ENCODE measurements at places on chromosomes 2 and 18. TPM values are rescaled to one million over a fixed set of nuclear protein-coding genes. Genes with fewer than 3 reads are reported as not detected.

- DNase-seq = no peak
- no peak overlapping the region for H3K27ac ChIP-seq
- no peaks in the 10 kb centered on the region for H3K36me3 ChIP-seq
- no peak overlapping the region for H3K4me3 ChIP-seq
These were observed 16.2 kb upstream of the SCG2 start for GRCh38 chr2:223618172-223619035.

DNA sequence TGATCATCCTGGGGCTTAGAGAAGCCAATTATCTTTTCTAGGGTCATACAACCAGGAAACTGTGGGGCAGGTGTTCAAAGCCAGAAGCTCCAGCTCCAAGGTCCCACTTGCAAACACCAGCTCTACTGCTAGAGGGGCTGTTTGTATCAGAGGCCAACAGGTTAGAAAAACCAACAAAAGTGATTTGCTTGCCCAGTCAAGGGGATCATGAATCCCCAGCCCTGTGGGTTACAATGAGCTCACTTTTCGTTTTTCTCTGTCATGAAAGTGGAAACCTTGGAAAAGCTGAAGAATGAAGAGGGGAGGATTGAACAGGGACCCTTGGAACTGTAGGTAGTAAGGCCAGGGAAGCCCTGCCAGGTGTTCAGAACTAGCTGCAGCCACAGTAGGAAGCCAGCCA lies 119.2 kb downstream of the SPP2 start:
- no peak for DNase-seq
- no peak overlapping the region for H3K4me3 ChIP-seq
- H3K4me1 ChIP-seq = peaks cover 4% of the 10 kb centered on the region
- no peaks in the 10 kb centered on the region for H3K27me3 ChIP-seq
- H3K36me3 ChIP-seq = no peaks in the 10 kb centered on the region

DNA sequence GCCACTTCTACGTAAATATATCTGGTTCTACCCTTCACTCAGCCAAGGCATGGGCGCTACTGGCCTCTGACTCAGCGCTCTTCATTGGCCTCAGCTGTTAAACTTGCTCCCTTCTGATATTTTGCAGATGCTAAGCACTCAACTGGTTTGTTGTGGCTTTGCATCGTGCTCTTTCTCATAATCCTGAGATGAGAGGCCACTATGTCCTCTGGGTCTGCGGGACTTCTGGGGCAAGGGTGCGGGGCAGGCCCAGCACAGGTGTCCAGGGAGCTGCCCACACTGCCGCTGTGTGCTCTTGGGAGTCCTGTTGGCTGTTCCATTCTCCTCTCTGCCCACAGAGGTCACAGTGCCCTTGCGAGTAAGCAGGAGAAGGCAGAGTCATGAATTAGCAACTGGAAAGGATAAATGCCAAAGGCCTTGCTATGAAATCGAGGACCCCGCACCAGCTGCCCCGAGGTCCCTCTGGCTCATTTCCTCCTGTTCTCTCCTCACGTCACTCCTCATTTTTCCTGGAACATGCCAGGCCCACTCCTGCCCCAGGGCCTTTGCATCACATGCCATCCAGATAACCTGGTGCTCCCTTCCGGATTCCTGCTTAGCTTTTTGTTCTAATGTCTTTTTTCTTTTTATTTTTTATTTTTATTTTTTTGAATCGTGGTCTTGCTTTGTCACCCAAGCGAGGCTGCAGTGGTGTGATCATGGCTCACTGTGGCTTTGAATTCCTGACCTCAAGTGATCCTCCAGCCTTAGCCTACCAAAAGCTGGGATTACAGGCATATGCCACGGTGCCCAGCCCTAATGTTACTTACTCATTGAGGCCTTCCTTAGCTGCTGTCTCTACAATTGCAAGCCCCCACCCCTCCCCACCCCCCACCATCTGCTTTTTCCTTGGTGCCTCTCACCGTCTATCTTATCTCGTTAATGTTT lies 34.9 kb upstream of the MAT2A start:
- no peaks in the 10 kb centered on the region for H3K27me3 ChIP-seq

SERPINB12 gene
- not detected for total RNA-seq

NTSR2 gene
- not detected for total RNA-seq

- H3K4me3 ChIP-seq = no peak overlapping the region
- H3K4me1 ChIP-seq = no peaks in the 10 kb centered on the region
- no peaks in the 10 kb centered on the region for H3K36me3 ChIP-seq
- no peak overlapping the region for H3K27ac ChIP-seq
These were observed 15.6 kb upstream of the SCN3A start for GRCh38 chr2:165219481-165219880.

All from CD8-positive, alpha-beta memory T cell (primary cell).